Breast epithelium (tissue), 4 donors: ENCODE measurements at places on chromosomes 7 and 10. TPM values are rescaled to one million over a fixed set of nuclear protein-coding genes. Genes with fewer than 3 reads are reported as not detected.

The METTL2B gene
- total RNA-seq: 23.6 TPM

The SEMA3E gene
- 11.8 TPM for total RNA-seq

DNA sequence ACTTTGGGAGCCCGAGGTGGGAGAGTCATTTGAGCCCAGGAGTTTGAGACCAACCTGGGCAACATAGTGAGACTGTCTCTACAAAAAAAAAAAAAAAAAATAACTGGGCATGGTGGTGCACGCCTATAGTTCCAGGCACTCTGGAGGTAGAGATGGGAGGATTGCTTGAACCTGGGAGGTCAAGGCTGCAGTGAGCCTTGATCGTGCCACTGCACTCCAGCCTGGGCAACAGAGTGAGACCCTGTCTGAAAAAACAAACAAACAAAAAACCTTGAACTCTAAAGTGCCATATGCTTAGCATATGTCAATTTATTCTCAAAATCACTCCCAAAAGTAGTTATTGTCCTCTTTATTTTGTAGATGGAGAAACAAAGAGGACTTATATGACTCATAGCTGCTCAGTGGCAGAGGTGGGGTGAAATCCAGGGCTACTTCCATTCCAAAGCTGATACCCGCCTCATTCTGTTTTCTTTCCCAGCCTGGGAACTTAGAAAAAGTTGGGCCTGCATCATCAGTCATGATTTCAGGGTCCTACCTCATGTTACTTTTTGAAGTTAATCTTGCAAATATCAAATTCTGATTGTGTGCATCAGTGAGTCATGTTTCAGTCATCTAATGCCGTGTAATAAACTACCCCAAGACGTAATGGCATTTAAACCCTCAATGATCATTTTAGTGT, 13.3 kb downstream of the DHTKD1 start:
- no peak for DNase-seq

DNA sequence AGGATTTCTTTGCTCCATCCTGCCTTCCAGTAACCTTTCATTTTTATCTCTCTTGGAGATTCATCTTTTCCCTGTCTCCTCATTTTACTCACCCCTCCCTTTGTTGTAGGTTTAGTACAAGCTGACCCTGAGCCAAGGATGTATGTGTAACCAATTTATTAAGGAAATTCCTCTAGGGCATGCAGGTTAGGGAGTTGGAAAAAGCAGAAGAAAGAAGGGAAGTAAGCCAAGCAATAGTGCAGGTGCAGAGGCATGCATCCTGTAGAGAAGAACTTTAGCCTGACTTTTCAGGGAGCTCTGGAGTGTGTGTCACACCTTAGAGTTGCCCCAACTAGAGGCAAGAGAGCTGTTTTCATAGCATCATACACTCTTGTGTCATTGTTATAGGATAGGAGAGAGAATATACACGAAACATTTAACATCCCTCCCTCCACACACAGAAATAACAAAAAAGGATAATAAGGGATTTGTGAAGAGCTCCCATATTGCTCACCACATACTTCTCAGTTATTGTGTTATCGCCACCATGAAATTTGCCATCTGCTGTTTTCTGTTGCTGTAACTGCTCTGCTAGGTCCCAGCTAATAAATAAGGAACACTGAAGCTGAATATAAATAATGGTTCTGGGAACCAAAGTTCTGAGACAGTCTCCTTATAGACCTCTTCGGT, 21.8 kb upstream of the SEMA3C start:
- no peak for DNase-seq

The GPR141 gene
- not detected for total RNA-seq

DNA sequence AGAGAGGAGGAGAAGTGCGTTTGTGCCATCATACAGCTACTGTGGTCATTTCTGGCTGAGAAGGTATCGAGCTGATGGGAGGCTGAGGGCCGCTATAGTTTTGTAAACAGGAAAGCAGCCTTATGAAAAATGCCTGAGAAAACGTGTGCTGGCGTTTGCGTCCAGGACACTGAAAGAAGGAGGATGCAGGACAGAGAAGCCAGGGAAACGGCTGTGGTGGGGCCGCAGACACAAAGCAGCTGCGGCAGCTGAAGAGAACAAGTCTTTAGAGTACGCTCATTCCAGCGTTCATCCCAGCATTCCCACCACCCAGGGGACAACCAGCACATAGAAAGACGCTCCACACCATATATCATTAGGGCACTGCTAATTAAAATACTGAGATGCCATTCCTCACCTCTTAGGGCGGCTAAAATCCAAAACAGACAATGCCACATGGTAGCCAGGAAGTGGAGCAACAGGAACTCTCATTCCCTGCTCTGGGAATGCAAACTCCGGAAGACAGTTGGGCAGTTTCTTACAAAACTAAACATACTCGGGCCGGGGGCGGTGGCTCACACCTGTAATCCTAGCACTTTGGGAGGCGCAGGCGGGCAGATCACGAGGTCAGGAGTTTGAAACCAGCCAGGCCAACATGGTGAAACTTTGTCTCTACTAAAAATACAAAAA, 18.4 kb downstream of the GNA12 start:
- no peak for DNase-seq

GRCh38 chr10:23516530-23516929, 77.7 kb downstream of the OTUD1 start:
- no peak for DNase-seq

GRCh38 chr10:28331066-28331465, 28.2 kb upstream of the MPP7 start:
- DNase-seq: no peak

DNA sequence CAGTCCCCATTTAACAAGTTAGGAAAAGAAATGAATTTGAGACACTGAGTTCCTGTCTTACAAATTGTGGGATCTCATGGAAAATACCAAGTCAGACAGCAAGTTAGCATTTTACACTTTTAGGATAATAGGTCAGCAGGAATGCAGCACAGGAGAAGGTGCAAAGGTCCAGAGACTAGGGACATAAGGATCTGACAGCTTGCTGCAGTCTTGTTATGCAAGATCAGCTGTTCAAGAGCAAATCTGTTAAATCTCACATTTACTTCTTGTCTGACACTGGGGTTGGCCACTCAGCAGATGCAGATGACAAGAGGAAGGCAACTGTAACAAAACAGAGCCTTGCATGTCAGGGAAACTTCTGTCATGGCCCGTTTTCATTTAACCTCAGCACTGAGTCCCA, 239.6 kb downstream of the PHF14 start:
- DNase-seq: no peak

GRCh38 chr10:126637501-126637900, 33.0 kb downstream of the C10orf90 start:
- no peak for DNase-seq

- no peak for DNase-seq
Observed at GRCh38 chr10:79353726-79354125, 6.5 kb downstream of the PPIF start.

- DNase-seq: no peak
Observed at GRCh38 chr7:156180451-156181229, 368.4 kb upstream of the SHH start.

DNA sequence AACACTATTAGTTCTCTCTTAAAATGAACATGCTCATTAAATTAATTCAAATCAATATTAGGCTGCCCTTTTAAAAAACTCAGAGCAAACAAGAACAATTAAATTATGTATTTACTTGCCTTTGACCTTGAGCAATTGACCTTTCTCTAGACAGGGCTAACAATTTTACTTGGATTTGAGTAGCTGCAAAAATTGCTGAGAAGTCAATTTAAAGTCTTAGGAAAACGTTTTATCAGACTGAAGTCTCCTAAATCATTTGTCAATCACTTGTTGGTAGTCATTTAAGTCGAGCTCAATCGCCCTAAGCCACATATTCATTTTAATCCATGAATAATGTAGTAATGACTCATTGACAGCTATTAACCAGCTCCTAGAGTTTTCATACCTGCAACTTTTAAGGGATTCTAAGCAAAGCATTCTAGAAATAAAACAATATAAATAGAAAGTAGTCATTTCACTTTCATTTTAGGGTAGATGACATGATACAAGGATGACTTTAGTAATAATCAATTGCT, 84.9 kb upstream of the SEC61G start:
- no peak for DNase-seq

DNA sequence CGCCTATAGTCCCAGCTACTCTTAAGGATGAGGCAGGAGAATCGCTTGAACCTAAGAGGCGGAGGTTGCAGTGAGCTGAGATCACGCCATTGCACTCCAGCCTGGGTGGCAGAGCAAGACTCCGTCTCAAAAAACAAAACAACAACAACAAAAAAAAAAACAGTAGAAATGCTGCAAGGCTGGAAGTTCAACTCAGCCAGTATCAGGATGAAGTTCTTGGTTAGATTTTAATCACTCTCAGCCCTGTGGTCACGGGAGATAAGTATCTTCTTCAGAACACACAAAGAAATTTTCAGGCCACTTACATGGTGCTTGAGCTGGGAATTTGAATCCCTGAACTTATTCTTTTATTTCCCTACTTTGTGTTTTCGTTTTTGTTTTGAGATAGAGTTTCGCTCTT, 120.4 kb downstream of the MARCHF5 start:
- DNase-seq: no peak

GRCh38 chr7:121027761-121028669, 39.5 kb downstream of the CPED1 start:
- no peak for DNase-seq

GRCh38 chr7:74672343-74672915, 14.9 kb downstream of the GTF2I start:
- no peak for DNase-seq
